Neuronal stem cell (in vitro differentiated cells): ENCODE measurements at places on chromosomes 2 and 18.

GRCh38 chr2:181910028-181910831 is 18.7 kb downstream of the ITPRID2 start:
- DNase-seq, result no peak

DNA sequence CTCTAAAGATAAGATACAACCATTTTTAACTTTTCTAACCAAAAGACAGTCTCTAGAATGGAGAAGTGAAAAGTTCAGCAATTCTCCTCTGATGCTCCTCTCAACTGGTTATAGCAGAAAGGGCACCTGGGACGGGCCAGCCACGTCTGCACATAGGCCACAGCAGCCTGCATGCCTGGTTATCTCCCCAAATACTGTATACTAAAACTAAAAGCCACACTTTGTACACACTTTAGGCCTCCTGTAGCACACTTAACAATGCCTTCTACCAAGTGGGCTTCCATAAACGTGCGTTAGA is 179.1 kb downstream of the ANKRD44 start:
- no peak for DNase-seq

GRCh38 chr2:122863532-122863931 is 1108.1 kb downstream of the TSN start:
- DNase-seq, result no peak

GRCh38 chr2:111698743-111699554 is 185.0 kb downstream of the ANAPC1 start:
- DNase-seq, result no peak

- no peak for DNase-seq
Measured at GRCh38 chr2:16664809-16665747, 556 bp downstream of the CYRIA start.
